Activated CD4-positive, alpha-beta T cell treated with anti-CD3 and anti-CD28 coated beads for 24 hours (primary cell): ENCODE measurements at places on chromosomes 16 and 17.

DNA sequence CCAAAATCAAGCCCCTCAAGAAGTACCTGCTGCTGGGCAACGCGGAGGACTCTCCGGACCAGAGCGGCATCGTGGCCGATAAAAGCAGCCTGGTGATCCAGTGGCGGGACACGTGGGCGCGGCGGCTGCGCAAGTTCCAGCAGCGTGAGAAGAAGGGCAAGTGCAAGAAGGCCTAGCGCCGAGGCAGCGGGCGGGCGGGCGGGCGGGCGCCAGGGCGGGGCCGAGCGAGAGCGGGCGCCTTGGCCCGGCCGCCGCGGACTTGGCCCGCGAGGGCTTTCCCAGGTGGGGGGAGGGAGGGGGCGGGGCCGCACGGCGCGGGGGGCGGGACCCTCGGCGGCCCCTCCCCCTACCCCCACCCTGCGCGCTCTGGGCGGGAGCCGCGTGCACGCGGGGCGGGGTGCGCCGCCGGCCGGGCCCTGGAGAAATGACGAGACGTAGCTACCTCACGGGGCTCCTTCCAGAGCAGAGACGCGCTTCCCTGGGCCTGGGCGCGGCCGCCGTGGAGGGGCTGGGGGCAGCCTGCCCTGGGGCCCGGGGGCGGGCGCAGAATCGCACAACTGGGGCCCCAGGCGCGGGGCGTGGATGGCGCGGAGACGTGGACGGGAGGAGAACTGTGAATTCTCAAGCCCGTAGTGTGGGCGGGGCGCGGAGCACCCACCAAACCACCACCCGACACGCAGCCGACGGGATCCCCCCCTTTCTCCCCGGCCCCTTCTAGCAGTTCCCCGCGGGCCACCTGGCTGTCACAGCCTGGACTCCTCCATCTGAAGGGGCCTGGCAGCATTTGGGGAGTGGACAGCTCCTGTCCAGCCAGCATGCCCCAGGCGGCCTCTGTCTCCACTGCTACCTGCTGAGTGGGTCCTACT lies 218.7 kb downstream of the NTN1 start:
- peak; percentile 43 for DNase-seq

GRCh38 chr17:78974635-78975591 lies 4.8 kb downstream of the LGALS3BP start:
- no peak for DNase-seq

GRCh38 chr17:33218698-33219601 lies 74.1 kb downstream of the ASIC2 start:
- no peak for DNase-seq

DNA sequence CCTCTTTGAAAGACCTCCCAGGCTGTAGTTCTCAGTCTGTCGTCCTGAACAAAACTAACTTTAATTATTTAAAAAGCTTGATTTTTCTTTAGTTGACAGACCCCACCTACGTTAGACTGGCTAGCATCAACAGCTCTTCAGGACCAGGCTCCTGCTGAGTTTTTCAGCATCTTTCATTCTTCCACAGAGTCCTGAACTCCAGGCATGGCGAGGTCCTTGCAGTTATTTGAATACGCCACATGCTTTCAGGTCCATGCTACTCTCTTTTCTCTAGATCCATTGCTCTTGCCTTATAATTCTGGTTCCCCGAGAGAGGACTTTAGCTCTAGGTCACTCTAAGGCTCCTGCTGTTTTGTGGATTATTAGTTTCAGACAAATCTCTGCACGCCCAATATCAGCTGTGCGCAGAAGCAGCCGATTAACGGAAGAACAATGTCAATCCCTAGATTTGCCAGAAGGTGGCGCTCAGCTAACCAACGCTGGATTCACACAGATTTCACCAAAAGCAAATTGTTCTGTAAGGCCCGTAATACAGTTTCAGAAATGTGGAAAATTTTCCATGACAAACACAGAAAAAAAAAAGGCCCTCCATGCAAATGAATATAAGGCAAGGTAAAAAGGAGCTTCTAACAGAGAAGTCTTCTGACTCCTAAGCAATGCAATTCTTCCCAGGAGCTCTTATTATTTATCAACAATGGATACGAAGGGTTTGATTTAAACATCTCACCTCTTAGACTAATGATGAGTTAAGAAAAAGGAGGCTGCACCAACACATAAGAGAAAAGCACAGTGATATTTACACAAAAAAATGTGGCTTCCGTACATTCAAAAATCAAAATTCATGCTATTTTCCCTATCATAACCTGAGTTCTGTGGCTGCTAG lies 33.5 kb upstream of the BCO1 start:
- DNase-seq: peak; percentile 38

GRCh38 chr17:48148854-48149786 lies 41.6 kb downstream of the SNX11 start:
- no peak for DNase-seq

DNA sequence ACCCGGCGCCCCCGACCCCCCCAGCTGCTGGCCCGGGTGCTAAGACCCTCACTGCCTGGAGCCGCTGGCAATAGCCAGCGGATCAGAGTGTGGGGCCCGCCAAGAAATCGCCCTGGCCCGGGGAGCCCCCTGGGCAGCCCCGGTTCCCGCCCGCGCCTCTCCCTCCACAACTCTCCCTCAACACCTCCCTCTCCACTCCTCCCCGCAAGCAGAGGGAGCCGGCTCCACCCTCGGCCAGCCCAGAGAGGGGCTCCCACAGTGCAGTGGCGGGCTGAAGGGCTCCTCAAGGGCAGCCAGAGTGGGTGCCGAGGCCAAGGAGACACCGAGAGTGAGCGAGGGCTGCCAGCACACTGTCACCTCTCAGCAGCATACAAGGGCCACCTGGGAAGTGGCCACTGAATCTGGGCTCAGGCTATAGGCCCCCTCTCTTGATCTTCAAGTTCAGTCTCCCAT lies 385.5 kb downstream of the SEC14L1 start:
- no peak for DNase-seq

- DNase-seq: no peak
Measured at GRCh38 chr16:983044-984030, 1.8 kb downstream of the SOX8 start.

- no peak for DNase-seq
Measured at GRCh38 chr16:24635900-24636610, 93.4 kb upstream of the TNRC6A start.

DNA sequence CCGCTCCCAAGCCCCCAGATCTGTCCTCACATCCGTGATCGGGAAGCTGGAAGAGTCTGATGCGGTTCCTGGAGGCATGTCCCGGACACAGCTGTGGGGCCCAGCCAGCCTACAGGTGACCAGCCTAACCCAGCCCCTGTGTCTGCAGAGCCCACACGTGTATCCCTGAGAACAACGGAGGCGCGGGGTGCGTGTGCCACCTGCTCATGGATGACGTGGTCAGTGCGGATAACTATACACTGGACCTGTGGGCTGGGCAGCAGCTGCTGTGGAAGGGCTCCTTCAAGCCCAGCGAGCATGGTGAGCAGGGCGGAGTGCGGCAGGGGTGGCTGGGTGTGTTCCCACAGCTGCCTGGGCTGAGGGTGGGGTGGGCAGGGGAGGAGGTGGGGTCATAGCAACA lies 30.9 kb downstream of the IL4R start:
- no peak for DNase-seq

GRCh38 chr17:59616253-59616920 lies 3.3 kb upstream of the CLTC start:
- DNase-seq: no peak
